Glutamatergic neuron (in vitro differentiated cells): ENCODE measurements at places on chromosomes 12 and 14. TPM values are rescaled to one million over a fixed set of nuclear protein-coding genes. Genes with fewer than 3 reads are reported as not detected.
A peak's percentile ranks its signal among the peaks of the same experiment; 100 is the strongest.

GRCh38 chr12:91441993-91442952, 259.7 kb upstream of the DCN start:
- no peak overlapping the region for H3K4me3 ChIP-seq
- H3K27ac ChIP-seq = no peak overlapping the region
- DNase-seq = no peak
- H3K27me3 ChIP-seq = no peaks in the 10 kb centered on the region

DNA sequence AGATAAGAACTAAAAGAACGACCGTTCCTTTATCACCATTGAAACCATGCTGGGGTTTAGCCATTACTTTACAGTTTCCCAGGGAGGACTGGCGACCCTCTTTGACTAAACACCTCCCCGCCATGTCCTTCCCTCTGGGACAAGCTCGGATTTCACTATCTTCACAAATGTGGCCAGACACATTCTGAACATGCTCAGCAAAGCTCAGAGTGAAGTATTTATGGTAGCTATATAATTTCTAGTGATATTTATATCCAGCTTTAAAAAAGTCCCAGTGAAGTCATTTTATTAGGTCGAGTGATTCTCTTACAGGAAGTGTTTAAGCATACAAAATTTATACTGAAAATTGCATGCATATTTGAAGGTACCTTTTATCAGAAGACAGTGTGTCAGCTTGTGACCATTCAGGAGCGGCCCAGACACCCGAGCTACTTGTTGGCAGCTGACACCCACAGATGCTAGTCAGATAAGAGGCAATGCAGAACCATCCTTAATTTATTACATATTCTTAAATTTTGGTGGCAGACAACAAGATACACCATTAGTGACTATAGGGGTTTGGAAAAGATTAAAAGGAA, 36.8 kb downstream of the NIN start:
- no peak for DNase-seq
- peak overlapping the region; percentile 71 for H3K4me3 ChIP-seq
- H3K36me3 ChIP-seq = peaks cover 7% of the 10 kb centered on the region

DNA sequence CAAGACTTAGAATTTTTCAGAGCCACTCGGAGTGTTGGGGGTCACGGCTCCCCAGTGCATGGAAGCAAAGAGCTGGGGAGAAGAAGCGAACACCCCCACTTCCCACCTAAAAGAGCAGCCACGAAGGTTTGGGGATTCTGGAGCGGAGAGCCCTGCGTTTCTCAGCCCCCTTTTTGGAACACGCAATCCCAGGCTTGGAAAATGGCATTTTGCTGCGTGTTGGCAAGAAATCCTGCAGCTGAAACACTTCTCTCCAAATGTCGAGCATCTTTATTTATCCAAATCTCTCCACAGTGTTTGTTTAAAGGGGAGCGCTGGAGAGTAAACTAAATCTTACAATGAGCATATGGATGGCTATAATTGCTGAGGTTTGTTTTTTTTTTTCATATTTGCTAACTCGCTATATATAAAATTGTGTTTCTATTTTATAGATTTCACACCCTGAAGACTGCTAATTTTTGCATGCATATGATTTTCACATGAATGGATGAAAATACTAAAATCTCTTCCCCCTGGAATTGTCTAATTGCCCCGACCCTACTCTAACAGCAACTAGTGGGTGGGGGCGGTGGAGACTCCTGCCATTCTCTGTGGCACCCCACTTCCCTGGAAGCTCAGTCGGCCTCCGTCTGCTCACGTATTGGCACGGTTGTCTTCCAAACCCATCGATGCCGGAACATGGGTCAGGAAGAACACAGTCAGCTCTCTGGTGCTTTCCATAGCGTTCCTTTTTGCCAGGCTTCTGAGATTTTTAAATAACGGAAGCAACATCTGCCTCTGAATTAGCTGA, 120.5 kb downstream of the GCH1 start:
- peaks cover 6% of the 10 kb centered on the region for H3K4me1 ChIP-seq
- DNase-seq = no peak
- H3K27ac ChIP-seq = no peak overlapping the region
- H3K27me3 ChIP-seq = no peaks in the 10 kb centered on the region
- H3K36me3 ChIP-seq = no peaks in the 10 kb centered on the region

DNA sequence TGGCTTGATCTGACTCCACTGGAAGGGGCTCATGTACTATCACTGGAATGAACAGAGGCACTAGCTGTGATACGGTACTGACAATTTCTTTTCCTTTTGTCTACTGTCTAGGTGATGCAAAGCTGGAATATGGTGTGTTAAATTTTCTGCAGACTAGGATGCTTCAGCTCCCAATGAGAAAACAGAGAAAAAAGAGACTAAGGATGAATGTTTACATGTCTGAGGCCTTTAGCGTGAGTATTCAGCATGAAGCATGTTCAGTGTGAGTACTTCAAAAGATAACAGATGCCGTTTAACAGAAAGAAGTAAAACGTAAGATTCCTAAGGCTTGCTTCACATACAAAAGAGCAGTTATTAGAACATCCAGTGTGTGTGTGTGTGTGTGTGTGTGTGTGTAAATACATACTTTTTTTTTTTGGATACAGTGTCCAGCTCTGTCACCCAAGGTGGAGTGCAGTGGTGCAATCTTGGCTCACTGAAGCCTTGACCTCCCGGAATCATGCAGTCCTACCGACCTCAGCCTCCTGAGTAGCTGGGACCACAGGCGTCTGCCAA, 92.3 kb upstream of the FERMT2 start:
- no peak overlapping the region for H3K4me3 ChIP-seq
- no peaks in the 10 kb centered on the region for H3K36me3 ChIP-seq
- peaks cover 1% of the 10 kb centered on the region for H3K27me3 ChIP-seq

DNA sequence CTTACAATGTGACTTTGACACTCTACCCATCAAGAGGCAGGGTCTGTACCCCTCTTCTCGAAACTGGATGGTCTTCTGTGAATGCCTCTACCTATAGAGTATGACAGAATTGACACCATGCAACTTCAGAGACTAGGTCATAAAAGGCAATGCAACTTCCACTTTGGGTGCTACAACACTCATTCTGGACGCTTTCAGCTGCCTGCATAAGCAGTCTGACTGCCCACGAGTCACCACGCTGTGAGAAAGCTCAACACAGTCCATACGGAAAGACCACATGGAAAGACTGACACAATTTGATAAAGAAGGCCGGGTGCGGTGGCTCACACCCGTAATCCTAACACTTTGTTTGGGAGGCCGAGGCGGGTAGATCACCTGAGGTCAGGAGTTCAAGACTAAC, 14.9 kb downstream of the SLC7A7 start:
- no peak overlapping the region for H3K4me3 ChIP-seq
- no peaks in the 10 kb centered on the region for H3K36me3 ChIP-seq
- H3K4me1 ChIP-seq = no peaks in the 10 kb centered on the region

DNA sequence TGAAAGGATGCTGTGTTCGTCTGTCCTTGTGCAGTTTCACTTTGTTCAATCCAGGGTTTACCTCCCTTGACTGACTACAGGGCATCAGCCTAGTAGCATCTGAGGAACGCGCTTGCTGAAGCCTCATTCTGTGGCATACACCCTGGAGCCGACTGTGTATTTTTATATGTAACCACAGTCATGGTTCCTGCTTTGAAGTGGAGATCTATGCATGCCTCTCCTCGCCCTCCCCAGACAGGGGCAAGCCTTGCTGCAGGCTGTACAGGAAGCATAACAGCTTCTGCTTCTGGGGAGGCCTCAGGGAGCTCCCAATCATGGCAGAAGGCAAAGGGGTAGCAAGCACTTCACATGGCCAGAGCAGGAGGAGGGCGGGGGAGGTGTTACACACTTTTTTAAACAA, 262.1 kb downstream of the BCL11B start:
- H3K27ac ChIP-seq = no peak overlapping the region
- peaks cover 10% of the 10 kb centered on the region for H3K27me3 ChIP-seq
- H3K4me1 ChIP-seq = no peaks in the 10 kb centered on the region
- H3K36me3 ChIP-seq = no peaks in the 10 kb centered on the region
- no peak for DNase-seq

- no peak overlapping the region for H3K4me3 ChIP-seq
- H3K27me3 ChIP-seq = peaks cover 1% of the 10 kb centered on the region
- no peak overlapping the region for H3K27ac ChIP-seq
- H3K36me3 ChIP-seq = peaks cover 21% of the 10 kb centered on the region
These were observed 15.3 kb upstream of the EML1 start for GRCh38 chr14:99777951-99778350.

GRCh38 chr14:59147007-59147406, 41.5 kb upstream of the DAAM1 start:
- no peak overlapping the region for H3K4me3 ChIP-seq
- peaks cover 2% of the 10 kb centered on the region for H3K27me3 ChIP-seq
- DNase-seq = no peak
- peaks cover 5% of the 10 kb centered on the region for H3K36me3 ChIP-seq

DNA sequence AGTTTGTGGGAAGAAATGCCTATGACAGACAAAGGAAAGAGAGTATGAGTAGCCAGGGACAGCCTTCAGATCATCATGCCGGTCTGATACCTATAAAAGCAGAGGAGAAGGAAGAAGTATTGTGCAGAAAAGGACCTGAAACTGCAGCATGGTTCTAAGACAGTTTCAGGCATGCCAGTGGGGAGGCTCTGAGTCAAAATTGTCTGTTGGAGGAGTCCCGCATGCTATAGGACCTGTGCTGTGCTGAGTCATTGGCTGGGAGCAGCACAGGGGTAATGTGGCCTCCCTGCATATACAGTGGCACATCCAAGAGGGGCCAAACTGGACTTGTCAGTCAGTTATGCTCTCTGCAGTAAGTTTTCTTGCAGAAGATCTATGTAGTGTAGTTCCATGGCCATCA, 40.7 kb downstream of the NEUROD4 start:
- peak overlapping the region; percentile 98 for H3K27ac ChIP-seq
- H3K4me1 ChIP-seq = peaks cover 81% of the 10 kb centered on the region
- H3K36me3 ChIP-seq = no peaks in the 10 kb centered on the region
- H3K4me3 ChIP-seq = peak overlapping the region; percentile 62
- H3K27me3 ChIP-seq = peaks cover 5% of the 10 kb centered on the region
- no peak for DNase-seq

GRCh38 chr14:68469208-68469713, 323.6 kb downstream of the ZFP36L1 start:
- peaks cover 2% of the 10 kb centered on the region for H3K27me3 ChIP-seq
- no peak overlapping the region for H3K27ac ChIP-seq
- DNase-seq = no peak
- H3K36me3 ChIP-seq = no peaks in the 10 kb centered on the region
- no peaks in the 10 kb centered on the region for H3K4me1 ChIP-seq
- H3K4me3 ChIP-seq = no peak overlapping the region

DNA sequence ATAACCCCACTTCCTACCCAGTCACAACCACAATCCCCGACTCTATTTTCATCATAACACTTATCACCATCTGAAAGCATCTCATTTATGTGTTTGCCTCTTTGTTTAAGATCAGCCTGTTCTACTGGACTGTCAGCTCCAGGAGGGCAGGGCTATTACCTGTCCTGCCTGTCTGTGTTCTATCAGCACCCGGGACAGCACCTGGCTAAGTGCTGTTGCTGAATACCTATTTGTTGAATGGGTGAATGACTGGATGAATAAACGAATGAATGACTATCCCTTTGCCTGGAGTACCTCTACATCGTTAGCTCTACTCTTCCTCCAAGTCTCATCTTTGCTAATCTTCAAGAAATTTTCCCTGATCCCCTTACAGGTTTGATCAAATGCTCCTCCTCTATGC, 69.0 kb downstream of the WSCD2 start:
- no peak overlapping the region for H3K27ac ChIP-seq
- no peaks in the 10 kb centered on the region for H3K36me3 ChIP-seq
- no peak overlapping the region for H3K4me3 ChIP-seq
- no peak for DNase-seq
- H3K27me3 ChIP-seq = peaks cover 5% of the 10 kb centered on the region

GRCh38 chr14:73750531-73750901, 36.3 kb upstream of the PNMA1 start:
- no peak for DNase-seq
- no peak overlapping the region for H3K4me3 ChIP-seq
- H3K27me3 ChIP-seq = peaks cover 1% of the 10 kb centered on the region
- peaks cover 32% of the 10 kb centered on the region for H3K4me1 ChIP-seq
- no peaks in the 10 kb centered on the region for H3K36me3 ChIP-seq
- no peak overlapping the region for H3K27ac ChIP-seq

GRCh38 chr14:59358784-59359183, 106.4 kb downstream of the GPR135 start:
- peaks cover 7% of the 10 kb centered on the region for H3K36me3 ChIP-seq
- no peak overlapping the region for H3K4me3 ChIP-seq
- DNase-seq = no peak
- no peak overlapping the region for H3K27ac ChIP-seq
- H3K4me1 ChIP-seq = no peaks in the 10 kb centered on the region
- H3K27me3 ChIP-seq = peaks cover 2% of the 10 kb centered on the region

DNA sequence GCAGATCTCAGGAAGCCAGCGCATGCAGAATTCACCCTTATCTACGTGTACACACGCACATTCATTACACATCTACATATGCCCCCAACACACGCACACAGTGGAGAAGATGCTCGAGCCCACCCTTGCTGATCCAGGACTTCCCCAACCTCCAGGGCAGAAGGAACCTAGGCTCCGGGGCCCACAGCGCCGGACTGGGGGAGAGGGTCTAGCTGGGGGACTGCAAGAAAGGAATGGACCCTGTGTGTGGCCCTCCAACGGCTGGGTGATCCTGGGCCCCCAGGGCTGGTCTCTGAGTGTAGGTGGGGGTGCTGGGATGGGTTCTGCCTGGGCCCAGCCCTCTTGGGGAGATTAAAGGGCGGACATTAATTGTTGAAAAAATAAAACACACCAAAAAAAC, 128.1 kb upstream of the C14orf180 start:
- H3K4me1 ChIP-seq = no peaks in the 10 kb centered on the region
- H3K36me3 ChIP-seq = peaks cover 8% of the 10 kb centered on the region
- peaks cover 4% of the 10 kb centered on the region for H3K27me3 ChIP-seq
- H3K27ac ChIP-seq = no peak overlapping the region
- H3K4me3 ChIP-seq = no peak overlapping the region

- no peak overlapping the region for H3K4me3 ChIP-seq
- peaks cover 2% of the 10 kb centered on the region for H3K27me3 ChIP-seq
- DNase-seq = peak; percentile 40
- H3K4me1 ChIP-seq = peaks cover 2% of the 10 kb centered on the region
- no peaks in the 10 kb centered on the region for H3K36me3 ChIP-seq
- H3K27ac ChIP-seq = no peak overlapping the region
These were observed 29.0 kb downstream of the SLC2A3 start for GRCh38 chr12:7907009-7907408.

DNA sequence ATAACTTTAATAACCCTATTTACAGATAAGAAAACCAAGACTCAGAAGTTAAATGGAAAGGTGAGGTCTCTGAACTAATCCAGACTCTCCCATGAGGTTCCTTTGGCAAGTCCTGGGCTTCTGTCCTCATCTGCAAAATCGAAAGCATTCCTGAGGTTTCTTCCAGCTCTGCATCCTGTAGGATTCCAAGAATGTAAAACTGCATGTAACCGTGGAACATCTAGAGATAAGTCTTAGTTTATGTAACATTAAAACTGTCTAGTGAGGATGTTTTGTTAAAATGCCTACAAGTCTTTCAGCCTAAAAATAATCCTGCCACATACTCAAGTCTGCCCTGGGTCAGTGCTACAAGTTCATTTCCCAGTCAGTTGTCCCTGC, 7.3 kb upstream of the ITFG2 start:
- H3K27ac ChIP-seq = no peak overlapping the region
- no peaks in the 10 kb centered on the region for H3K27me3 ChIP-seq
- no peak for DNase-seq
- H3K4me1 ChIP-seq = no peaks in the 10 kb centered on the region
- no peaks in the 10 kb centered on the region for H3K36me3 ChIP-seq

The GDF3 gene
- 0.34 TPM for total RNA-seq

The TAS2R31 gene
- 5.7 TPM for total RNA-seq

The CCDC88C gene
- 68.0 TPM for total RNA-seq

The RERG gene
- not detected for total RNA-seq

The GPD1 gene
- 0.81 TPM for total RNA-seq

The C12orf50 gene
- total RNA-seq = 0.25 TPM

The LPAR5 gene
- not detected for total RNA-seq

The TEX52 gene
- not detected for total RNA-seq

The MYF6 gene
- total RNA-seq = not detected

The METTL3 gene
- total RNA-seq = 90.0 TPM

The MANSC4 gene
- not detected for total RNA-seq
